Foreskin keratinocyte (primary cell): ENCODE measurements at places on chromosomes 2 and 18.

GRCh38 chr2:37132914-37133313 lies 23.9 kb downstream of the EIF2AK2 start:
- DNase-seq, result no peak

GRCh38 chr2:225065882-225066281 lies 23.6 kb upstream of the DOCK10 start:
- DNase-seq, result no peak

DNA sequence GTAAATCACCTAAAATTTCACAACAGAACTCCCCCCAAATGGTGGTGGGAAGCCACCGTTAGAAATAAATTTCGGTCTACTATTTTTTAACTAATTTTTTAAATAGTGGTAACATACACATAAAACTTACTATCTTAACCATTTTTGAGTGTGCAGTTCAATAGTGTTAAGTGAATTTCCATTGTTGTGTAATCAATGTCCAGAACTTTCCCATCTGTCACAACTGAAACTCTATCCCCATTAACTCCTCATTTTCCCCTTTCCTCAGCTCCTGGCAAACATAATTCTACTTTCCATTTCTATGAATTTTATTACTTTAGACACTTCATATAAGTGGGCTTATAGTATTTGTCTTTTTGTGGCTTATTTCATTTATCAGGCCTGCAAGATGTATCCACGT lies 34.1 kb upstream of the HNMT start:
- DNase-seq, result no peak

GRCh38 chr2:106845716-106846115 lies 40.3 kb downstream of the ST6GAL2 start:
- no peak for DNase-seq

DNA sequence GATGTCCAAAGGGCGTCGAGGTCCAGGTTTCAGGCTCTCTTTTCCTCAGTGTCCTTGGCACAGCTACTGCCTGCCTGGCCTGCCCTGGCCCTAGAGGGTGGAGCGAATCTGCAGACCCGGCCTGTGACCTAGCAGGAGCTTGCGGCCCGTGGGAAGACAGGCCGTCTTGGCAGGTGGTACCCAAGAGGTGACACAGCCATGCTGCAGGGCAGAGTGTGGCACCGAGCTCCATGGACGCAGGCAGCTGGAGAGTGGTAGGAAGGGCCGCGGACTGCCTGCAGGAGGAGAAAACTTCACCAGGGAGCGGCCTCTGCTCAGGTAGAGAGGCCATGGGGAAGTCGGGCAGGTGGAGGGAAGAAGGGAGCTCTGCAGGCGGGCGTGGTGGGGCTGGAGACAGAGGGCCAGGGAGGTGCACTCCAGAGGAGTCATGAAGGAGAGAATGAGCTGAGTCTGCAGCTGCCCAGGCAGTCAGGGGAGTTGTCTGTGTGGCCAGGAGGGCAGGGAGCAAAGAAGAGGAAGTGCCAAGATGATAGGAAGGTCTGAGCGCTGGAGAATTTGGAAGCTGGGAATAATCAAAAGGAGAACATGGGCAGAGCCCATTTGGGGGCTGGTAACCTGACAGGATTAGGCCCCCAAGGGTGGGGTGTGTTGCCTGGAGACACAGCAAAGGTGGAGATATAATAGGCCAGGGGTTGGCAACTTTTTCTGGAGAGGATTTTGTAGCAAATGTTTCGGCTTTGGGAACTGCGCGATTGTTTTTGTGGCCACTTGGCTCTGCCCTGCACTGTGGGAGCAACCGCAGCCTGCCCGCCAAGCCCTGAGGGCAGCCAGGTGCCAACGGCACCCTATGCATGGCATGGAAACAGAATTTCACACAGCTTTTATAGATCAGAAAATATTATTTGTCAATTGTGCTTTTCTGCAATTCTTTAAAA lies 154.4 kb upstream of the PXDN start:
- no peak for DNase-seq

GRCh38 chr2:155633887-155634570 lies 698.5 kb downstream of the NR4A2 start:
- DNase-seq, result no peak

DNA sequence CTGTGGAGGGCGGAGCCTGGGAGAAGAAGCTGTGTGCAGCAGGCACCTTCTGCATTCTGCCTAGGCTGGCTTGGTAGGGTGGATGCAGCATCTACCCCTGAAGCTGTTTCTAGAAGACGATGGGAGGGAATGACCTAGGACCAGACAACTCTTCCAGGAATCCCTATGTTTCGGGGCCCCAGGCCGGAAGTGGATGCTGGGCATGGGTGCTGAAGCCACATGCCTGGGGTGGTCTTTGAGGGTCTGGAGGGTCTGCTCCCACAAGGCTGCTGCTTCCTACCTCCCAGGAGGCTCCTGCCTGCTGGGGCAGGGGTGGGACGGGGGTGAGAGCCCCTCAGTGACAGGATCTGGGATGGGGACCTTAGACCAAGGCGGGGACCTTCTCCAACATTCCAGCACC lies 61.0 kb downstream of the CIB4 start:
- DNase-seq, result no peak

GRCh38 chr2:74817304-74817675 lies 16.6 kb upstream of the HK2 start:
- DNase-seq, result no peak

GRCh38 chr18:49976795-49977560 lies 163.6 kb upstream of the ACAA2 start:
- DNase-seq, result no peak

DNA sequence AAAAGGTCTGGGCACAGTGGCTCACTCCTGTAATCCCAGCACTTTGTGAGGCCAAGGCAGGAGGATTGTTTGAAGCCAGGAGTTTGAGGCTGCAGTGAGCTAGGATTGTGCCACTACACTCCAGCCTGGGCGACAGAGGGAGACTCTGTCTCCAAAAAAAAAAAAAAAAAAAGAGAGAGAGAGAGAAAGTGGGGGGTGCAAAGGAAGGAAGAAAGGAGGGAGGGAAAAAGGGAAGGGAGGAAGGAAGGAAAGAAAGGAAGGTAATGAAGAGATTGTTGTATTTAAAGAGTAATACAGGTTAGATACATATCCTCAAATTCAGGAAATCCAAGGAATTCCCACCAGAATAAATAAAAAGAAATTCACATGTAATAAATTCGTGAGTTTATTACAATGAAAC lies 19.5 kb downstream of the C2orf81 start:
- DNase-seq, result no peak
